ENCODE measurements at places on chromosomes 16 and 17.

DNA sequence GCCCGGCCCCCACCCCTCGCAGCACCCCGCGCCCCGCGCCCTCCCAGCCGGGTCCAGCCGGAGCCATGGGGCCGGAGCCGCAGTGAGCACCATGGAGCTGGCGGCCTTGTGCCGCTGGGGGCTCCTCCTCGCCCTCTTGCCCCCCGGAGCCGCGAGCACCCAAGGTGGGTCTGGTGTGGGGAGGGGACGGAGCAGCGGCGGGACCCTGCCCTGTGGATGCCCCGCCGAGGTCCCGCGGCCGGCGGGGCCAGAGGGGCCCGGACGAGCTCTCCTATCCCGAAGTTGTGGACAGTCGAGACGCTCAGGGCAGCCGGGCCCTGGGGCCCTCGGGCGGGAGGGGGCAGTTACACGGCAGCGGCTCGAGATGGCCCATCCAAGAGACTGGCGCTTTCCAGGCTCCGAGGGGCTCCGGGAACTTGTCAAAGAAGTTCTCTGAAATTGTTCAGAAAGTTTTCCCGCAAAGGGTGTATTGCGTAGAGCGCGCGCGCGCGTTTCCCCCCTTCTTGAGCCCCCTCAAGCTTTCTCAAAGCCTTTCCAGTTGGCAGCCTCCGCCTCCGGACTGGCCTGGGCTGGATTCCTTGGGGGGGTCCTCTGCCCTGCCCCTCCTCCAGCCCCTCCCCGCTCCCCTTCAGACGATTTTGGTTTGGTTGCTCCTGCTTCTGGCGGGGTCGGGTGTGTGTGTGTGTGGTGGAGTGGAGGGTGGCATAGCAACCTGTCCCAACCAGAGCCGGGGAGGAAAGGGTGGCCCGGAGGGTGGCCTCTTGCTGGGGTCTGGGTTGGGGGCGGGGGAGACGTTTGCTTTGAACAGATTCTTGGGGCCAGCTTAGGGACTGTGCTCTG lies 504 bp downstream of the ERBB2 start:
- DNase-seq = no peak

DNA sequence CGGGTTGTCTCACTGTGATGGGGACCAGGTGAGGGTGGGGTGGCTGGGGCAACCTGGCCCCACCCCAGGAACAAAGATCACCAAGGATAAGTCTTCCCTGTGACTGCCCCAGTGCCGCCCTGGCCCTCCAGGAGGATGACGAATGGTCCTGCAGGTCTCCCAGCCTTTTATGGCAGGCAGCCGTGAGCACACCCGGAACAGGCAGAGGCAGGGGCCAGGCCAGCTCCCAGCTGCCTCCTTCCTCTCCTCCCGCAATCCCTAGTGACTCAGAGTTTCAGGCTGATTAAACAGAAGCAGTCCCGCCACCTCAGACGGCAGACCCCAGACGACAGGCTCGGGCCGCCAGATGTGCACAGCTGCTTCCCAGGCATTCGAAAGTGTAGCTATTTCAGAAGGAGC lies 13.3 kb downstream of the JUP start:
- no peak for DNase-seq

- no peak for DNase-seq
These were observed 120.1 kb downstream of the SLC39A11 start for GRCh38 chr17:72972263-72972951.

GRCh38 chr17:77282524-77283515 lies 142.1 kb downstream of the SEC14L1 start:
- no peak for DNase-seq

- no peak for DNase-seq
These were observed 153.5 kb upstream of the CDC42EP4 start for GRCh38 chr17:73465130-73465952.

DNA sequence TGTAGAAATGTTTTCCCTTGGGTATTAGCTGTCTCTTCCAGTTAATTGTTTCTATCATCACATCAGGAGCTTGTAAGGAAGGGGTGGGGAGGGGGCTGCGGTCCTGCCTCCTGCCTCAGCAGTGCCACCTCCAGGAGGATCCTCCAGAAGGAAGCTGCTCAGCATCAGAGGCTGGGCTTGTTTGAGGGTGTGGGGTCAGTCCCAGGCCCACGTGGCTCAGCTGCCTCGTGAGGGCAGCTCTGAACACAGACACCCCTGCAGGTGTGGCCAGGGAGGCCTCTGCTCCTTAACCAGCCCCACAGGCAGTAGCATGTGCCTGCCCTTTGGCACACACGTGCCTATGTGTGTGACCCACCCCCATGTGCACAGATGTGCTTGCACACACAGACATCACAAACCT lies 46.3 kb downstream of the MRM1 start:
- no peak for DNase-seq

DNA sequence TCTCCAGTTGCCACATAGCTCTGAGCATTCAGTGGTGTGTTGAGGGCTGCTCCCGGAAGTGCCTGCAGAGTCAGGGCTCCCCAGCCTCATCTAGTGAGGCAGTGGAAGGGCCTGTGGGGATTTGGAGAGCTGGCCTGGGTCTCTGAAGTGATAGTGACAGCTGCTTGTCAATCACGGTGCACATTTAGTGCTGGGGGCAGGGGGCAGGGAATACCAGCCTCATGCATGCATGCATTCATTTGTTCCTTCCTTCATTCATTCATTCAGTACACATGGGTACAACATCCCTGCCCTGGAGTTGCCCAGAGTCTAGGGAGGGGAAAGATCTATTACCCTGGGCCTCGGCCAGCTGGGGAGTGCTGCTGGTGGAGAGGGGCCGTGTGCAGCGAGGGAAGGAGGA lies 11.3 kb upstream of the STH start:
- no peak for DNase-seq

DNA sequence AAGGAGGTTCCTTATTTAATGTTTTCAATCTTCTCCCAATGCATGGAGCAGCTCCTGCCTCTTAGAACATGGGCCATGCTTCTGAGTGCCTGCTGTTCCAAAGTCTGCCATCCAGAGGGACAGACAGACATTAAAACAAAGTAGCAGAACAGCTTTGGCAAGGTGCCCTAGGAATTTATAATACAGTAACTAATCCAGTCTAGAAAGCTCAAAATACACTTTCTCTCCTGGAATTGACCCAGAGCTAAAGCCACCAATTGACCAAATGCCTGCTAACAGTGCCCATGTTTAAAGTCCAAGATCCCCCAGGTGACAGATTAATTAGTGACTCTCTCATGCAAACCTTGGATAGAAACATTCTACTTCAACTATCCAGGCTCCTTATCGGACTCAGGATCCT lies 11.1 kb upstream of the CHRNE start:
- DNase-seq = no peak

GRCh38 chr17:64596439-64596838 lies 65.7 kb downstream of the SMURF2 start:
- no peak for DNase-seq

DNA sequence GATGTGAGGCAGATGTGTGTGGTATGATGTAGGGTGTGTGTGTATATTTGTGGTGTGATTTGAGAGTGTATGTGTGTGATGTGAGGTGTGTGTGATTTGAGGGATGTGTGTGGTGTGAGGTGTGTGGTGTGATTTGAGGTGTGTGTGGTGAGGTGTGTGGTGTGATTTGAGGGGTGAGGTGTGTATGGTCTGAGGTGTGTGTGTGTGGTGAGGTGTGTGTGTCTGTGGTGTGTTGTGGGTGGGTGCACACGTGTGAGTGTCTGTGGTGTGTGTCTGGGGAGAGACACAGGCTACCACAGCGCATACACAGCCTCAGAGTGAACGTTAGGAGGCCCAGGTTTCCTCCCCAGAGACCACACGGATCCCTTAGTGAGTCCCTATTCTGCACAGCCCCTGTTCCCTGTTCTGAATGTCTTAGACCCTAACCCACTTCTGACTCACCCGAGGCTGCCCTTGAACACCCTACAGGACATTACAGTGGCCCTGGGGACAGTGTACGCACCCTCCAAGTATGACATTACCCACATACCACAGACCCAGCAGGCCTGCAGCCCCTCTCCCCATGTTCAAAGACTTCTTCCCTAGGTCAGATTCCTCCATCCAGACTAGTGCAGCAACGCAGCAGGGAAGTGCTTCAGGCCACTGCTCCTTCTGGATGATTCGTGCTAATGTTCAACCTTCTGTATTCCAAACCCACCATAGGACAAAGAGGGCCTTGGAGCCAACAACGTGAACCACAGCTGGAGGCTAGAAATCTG lies 3.5 kb upstream of the RAB37 start:
- DNase-seq = no peak

DNA sequence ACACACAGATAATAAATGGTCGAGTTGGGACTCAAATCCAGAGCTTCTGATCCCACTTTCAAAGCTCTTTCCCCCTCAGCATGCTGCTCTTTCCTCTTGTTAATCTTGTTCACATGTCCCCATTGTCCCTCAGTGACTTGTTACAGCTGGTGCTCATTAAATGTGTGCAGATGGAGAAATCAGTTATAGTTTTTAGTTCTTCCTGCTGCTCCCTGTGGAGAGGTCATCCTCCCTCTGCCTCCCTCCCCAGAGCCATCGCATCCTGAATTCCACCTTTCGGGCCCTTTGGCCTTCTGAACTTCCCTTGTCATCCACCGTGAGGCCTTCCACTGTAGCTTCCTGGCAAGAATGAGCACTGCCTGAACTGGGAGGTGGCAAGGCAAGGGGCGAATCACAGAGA lies 179.6 kb downstream of the WSCD1 start:
- DNase-seq = no peak

DNA sequence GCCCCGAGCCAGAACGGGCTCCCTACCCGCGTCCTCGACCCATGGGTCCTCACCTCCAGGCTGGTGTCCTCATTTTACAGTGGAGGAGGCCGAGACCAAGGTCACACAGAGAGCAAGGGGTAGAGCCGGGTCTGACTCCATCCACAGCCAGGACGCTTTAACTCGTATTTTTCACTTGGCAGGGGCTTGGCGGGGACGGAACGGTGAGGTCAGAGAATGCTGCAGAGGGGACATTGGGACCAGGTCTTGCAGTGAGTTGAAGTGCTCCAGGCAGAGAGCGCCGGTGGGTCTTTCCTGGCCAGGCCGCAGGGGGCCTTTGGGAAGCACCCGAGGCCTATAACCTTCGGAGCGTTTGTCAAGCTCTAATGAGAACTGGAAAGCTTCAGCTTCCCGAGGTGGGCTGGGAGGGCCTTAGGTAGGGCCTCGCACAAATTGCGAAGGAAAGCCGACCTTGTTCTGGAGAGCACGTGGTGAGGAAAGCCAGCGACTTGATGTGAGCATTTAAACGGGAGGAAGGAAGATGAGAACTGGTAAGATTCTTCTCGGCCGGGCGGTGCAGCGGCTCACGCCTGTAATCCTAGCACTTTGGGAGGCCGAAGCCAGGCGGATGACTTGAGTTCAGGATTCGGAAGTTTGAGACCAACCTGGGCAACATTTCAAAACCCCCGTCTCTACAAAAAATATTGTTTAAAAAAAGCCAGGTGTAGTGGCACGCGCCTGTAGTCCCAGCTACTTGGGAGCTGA lies 908 bp upstream of the CLUH start:
- DNase-seq = no peak

DNA sequence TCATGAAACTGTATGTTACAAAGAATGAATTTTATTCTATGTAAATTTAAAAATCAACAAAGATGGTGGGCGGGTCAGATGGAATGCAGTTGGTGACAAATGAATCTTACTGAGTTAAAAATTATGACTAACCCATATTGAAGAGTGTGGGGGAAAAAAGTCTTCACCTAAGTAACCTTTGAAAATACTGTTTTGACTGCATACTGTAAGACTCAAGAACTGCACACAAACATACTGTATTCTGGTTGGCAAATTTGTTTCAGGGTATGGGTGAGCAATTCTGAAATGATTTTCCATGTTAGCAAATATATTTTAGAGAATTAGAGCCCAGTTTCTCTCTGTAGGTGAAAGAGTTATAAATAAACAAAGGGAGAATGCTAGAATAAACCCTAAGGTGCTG lies 153.7 kb upstream of the KCNJ18 start:
- no peak for DNase-seq

- DNase-seq = no peak
These were observed 5.5 kb downstream of the MVD start for GRCh38 chr16:88657371-88657770.

DNA sequence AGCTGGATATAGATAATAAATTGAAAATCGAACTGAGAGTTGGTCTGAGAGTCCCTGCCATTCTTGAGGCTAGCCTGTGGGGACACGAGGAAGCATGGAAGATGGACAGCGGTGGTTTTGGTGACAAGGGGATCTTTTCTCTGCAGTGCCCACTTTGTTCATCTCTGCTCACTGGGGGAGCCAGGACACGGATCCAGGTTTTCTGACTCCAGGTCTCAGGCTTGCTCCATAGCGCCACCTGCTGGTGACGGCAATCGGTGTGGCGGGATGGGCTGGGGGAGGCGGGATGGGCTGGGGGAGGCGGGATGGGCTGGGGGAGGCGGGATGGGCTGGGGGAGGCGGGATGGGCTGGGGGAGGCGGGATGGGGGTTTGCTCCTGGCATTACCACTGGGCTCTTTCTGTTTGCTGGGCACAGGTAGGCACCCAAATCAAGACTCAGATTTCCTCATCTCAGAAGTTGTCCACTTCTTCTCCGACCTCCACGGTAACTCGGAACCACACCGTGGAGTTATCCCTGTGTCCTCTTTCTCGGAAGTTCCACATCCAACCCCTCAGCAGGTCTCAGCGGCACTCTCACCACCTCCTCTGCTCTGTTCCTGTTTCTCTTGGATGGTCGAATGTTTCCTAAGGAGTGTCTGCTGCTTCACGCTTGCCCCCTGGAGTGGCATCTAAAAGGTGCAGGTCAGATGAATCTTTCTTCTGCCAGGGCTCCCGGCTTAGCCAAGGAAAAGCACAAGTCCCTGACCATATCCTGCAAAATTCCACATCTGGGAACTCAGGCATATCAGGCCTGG lies 142.4 kb downstream of the CYLD start:
- DNase-seq = peak; percentile 4

DNA sequence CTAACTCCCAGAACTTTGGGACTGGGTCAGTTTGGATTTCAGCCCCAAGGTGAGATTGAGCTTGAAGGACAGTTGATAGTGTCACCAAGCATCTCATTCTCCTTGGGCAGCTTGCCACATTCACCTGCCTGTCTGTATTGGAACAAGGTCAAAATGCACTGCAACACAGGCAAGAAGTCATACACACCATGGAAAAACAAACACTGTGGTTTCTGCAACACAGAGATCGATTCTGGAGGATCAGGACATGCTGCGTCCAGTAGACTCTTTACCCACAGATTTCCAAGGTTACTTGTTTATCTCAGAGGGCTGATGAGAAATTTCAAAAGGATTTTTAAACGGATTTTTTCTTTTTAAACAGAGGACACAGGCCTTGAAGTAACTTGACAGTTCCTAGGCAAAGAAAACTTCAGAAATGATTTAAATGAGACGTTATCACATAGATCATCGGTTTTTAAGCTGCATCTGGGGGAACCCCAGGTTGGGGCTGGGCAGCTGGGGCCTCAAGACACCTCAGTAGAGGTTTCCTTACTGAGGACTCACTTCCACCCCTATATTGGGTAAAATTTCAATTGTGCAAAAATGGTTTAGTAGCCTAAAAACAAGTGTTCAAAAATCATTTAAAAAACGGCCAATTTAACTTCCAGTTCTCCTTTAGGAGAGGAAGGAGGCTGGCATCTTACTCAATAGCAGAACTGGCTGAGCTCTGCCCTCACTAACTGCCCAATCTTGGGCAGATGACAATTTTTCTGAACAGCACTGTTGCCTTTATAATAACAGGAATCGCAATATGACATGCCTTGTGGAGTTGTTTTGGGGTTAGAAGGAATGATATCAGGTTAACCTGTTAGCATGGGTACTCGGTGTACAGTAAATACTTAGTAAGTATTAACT lies 299.3 kb downstream of the XYLT1 start:
- DNase-seq = no peak

Measured in activated CD4-positive, alpha-beta T cell treated with anti-CD3 and anti-CD28 coated beads, Interleukin-2, amount 50 U/mL, for 24 hours (primary cell).